ENCODE measurements at places on chromosomes 12 and 14.

DNA sequence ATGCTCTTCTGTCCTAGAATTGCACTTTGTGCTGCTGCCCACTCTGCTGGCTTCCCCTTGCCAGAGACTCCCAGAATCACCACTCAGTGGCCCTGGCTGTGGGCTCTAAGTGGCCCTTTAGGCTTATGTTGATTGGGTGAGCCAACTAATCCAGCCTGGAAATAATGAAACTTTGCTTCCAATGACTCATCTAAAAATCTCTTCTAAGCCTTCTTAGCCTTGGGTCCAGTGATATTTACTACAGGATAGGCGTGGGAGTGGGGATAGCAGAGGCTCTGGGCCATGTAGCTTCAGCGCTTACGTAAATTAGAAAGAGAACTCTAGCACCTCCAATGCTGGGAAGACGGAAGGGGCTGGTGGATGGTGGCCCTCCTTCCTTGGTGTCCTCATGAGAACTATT lies 137.9 kb downstream of the TTC8 start:
- no peak for DNase-seq

DNA sequence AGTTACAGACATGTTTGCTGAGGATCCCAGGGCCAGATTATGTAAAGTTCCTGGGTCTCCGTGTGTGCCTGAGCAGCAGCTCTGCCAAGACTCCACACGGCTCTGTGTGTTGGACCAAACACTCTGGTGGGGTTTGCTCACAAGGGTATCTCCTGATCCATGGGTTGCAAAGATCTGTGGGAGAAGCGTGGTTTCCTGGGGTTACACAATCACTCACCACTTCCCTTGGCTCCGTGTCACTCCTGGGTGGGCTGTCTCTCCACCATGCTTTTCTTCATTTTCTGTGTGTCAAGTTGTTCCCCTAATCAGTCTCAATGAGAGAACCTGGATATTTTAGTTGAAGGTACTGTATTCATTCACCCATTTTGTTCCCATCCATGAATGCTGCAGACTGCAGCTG lies 1088.8 kb downstream of the FSCB start:
- no peak for DNase-seq

DNA sequence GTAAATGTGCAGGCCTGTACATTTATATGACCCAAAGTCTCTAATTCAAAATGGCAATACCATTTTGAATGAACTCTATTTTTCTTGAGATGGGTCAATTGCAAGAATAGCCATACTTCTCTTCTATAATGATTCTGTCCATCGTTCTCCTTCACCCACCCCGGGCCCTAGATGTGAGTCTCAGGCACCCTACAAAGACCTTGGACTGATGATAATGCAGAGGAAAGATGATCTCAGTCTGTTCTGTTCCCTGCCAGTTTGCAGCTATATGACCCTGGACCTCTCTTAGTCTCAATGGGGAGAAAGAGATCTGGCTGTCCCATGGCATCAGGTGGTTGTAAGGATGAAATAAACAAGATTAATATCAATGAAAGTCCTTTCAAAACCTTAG lies 30.1 kb downstream of the VCPKMT start:
- DNase-seq: no peak

DNA sequence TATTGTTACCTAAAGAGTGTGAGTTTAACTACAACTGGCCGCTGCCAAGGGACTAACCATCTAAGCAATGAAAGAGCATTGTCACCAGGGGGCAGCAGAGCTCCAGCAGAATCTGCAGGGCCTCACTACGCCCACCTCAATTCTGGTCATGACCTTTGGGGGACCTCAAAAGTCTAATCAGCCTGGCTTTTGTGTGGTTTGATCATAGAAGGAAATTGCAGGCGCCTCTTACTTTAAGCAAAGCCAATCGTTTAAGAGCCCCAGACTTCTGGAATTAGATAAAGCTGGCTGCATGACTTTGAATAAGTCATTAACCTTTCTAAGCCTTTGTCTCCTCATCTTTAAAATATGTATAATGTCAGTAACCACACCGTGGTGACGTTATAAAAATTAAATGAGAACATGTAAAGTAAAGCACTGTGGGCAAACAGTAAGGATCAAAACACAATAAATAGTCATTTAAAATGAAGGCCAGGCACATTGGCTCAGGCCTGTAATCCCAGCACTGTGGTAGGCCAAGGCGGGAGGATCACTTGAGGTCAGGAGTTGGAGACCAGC lies 58.6 kb downstream of the TBX3 start:
- DNase-seq: peak; percentile 18

DNA sequence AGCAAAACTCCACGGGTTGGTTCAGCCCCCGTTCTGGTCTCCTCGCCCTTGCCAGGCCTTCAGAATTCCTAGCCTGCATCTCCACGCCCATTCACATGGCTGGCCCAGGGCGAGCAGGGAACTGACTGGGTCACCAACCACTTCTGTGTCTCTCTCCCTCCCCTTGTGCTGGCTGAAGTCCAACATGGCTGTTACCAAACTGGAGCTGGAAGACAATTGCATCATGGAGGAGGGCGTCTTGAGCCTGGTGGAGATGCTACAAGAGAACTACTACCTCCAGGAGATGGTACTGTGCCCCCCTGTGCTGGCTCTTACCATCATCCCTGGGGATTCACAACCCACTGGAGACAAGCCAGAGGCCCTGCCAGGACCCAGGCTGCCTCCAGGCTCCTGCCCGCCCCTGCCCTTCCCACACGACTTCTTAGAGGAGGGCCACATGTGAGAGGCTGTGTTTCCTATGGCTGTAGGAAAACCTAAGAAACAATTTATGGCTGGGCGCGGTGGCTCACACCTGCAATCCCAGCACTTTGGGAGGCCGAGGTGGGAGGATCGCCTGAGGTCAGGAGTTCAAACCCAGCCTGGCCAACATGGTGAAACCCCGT lies 9.9 kb downstream of the LRRC74A start:
- no peak for DNase-seq

GRCh38 chr12:45670346-45671065 lies 59.0 kb upstream of the ARID2 start:
- no peak for DNase-seq

GRCh38 chr12:124915239-124916236 lies 1.1 kb upstream of the UBC start:
- DNase-seq: no peak

GRCh38 chr12:2696136-2696535 lies 98.6 kb upstream of the FKBP4 start:
- DNase-seq: no peak

GRCh38 chr12:2958432-2959191 lies 585 bp upstream of the TEAD4 start:
- no peak for DNase-seq

DNA sequence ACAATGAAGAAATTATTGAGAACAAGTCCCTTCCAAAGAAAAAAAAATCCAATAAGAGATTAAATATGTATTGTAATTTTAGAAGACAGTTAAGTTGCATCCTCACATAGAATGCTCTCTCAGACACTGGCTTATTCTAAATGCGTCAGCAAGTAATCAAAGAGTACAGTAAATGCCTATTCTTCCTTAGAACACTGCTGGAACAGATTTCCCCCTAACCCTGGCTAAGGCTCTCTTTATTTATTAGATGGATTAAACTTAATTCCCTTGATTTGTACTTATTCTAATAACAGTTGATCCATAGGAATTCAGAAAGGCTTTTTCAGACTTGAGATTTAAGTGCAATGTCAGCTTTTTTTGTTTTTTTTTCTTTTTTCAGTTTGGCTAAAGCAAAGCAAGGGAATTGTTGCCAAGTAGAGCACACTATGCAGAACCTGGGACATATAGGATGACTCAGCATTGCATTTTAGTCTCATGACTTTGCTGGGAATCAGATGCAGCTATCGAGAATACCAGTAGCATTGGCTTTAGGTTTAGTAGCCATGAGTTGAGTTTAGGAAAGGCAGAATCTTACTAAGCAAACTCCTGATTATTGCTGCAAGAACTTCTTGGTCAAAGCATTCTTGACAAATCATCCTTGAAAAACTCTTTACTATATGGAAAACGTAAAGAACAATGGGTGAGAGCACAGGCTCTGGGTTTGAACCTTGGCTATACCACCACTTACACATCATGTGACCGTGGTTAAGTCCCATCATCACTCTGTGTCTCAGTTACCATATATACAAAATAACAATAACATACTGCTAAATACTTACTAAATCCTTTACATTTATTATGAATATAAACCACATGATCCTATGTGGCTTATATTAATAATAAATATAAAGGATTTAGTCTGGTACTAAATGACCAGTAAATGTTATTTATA lies 26.7 kb downstream of the MED21 start:
- peak; percentile 2 for DNase-seq

DNA sequence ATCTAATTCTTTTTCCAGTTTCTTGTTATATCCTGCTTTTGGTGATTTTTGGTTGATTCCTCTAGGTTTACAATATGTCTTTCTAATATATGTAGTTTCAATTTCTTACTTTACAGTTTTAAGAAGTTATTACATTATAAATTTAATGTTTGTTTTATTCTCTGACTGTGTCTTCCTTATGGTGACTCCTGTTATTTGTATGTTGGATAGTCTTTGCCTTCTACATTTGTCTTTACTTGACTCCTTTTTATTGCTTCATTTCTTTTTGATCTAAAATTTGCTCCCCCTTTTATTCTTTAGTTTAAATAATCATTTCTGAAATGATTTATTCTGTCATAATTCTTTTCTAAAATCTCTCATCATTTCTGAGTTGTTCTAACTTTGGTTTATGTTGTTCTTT lies 125.8 kb downstream of the CCDC91 start:
- DNase-seq: no peak

- DNase-seq: no peak
Observed at GRCh38 chr12:1083151-1083888, 92.3 kb downstream of the ERC1 start.

GRCh38 chr12:79983986-79984620 lies 49.2 kb upstream of the PPP1R12A start:
- peak; percentile 20 for DNase-seq

DNA sequence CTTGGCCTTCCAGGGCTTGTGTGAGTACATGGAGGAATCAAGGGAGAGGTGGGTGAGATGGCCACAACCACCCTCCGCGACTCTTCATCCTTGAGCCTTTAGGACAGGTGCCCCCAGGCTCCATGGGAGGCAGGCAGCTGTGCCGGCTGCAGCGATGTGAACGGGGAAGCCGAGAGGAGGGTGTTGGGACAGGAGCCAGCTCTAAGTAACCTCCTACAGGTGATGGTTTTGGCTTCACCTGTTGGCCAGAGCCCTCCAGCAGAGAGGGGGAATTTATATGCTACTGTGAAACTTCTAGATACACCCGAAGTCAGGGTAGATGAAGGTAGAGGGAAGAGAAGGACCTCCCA lies 132.2 kb upstream of the HIF1A start:
- no peak for DNase-seq

GRCh38 chr12:94553130-94553519 lies 93.5 kb upstream of the CEP83 start:
- DNase-seq: no peak

DNA sequence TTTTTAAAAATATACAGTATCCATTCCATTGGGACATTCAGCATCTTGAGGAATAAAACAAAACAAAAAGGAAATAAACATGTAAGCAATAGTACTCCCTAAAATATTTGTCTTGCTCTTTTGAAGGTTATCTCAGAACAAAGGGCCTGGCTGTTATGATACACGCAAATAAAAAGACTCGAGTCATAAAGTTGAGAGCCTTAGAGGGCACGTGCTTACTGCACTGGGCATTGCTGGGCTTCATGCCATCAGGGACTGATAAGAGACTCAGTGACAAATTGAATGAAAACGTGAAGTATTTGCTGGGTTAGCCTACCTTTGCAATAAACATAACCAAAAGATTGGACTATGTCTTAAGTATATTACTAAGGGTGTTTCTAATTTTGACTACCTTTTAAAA lies 118.9 kb downstream of the SLC35F4 start:
- no peak for DNase-seq

GRCh38 chr12:102379346-102380162 lies 100.8 kb downstream of the IGF1 start:
- no peak for DNase-seq

DNA sequence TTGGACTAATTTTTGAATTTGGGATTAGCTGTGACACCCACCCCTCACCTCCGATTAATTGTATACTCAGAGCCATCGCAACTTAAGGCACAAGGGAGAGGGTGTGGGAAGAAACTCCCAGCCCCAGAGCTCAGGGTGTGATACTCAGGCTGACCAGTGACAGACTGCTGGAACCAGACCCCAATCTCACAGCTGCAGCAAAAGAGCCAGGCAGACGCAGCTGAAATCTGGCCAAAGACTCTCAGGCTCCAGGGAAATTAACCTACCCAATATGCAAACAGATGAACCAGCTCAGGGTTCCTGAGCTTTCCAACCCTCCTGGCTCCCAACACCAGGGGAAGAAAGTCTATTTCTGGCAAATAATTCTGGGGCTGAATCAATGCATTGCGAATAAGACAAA lies 30.5 kb downstream of the ANAPC7 start:
- no peak for DNase-seq

DNA sequence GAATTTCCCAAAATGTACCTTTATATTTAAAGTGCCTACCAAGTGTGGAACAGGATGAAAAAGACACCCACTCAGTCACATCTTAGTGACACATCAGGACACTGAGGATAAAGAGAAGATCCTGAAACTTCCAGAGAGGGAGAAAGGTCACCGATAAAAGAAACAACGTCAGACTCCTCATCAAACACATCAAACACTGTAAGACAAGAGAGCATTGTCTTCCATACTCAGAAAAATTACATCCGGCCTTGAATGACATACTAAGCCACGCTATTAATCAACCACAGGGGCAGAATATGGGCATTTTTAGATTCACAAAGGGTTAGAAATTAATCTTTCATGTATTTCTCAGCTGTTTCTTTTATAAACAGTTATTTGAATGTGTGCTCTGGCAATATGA lies 490.3 kb downstream of the APAF1 start:
- DNase-seq: no peak

DNA sequence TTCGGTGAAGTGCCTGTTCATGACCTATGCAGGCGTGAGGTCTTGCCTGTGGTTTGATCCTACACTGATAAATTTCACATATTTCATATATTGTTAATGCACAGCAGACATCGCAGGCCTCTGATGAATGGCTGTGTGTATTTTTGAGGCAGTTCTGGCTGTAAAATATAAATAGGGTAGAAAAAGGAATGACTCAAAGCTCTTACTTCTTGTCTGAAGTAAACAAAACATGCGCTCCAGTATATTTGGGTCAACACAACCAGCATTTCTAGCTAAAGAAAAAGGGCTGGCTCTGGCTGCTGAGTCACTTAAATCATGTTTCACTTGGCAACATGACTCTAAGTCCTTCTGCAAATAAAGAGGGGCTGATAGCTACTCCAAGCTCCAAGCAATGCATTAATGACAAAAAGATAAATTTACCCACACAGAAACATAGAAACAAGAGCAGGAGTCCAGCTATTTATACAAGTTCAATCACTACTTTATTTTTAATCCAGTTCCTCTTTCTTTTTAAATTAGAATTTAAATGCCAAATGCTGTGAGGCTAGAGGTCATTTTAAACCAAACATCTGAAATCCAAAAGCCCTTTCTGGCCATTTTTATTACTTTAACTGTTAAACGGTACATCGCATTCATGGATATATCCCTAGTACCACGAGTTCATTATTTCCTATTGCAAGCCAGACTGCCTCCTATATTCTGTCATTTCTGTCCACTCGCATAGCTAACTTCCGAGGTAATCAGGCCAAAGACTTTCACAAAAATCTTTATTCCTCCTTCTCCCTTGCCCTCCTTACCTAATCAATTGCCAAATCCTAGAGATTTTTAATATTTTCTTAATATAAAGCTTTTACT lies 54.3 kb upstream of the TMCC3 start:
- DNase-seq: peak; percentile 44
